ENCODE measurements at places on chromosomes 7 and 10.

DNA sequence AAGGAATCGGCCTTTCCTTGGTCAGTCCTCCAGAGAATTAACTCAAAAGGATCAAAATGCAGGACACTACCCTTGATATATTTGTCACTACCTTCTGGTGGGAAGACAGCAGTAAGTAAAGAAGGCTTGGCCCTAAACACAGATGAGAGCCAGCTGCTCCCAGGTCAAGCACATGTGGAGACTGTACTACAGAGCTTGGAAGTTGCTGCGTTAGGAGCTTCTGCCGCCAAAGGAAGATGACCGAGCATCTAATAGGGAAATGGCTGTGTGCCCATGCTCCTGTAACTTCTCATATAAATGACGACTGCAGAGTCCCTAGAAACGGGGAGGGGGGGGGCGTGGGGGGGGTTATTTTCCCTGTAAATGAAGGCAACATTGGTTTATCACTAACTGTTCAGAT, 59.0 kb downstream of the PODXL start:
- DNase-seq: no peak

DNA sequence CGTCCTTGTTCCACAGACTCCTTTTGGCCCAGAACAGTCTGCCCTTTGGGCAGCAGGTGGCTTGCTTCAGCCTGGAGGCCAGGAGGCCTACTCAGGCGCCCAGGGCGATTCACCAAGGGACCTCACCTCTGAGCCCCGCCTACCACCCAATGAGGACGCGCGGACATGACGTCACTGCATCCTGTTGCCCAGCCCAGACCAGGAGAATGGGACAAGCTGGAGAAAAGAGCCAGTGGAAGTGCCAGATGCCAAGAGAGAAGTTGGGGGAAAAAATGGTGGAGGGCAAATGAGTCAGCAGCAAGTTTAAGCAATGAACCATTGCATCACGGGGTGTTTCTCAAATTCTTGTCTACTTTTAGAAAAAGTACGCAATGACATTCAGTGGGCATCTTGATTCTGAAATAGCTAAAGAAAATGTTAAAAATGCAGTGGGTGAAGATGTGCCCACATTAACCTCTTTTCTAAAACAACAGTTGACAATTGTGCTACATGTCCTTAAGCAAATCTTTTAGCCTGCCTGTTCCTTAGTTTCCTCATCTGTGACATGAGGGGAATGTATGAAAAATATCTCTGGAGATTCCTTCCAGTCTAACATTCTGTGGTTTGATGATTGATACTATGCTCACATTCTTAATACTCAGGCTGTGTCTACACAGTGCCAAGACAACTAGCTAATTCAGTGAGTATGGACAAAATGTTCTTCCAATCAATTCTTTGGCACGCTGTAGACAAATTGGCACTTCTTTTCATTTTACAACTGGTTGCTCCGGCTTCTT, 23.9 kb upstream of the LEP start:
- peak; percentile 94 for DNase-seq

GRCh38 chr10:6204063-6204340, 1.3 kb downstream of the PFKFB3 start:
- no peak for DNase-seq

DNA sequence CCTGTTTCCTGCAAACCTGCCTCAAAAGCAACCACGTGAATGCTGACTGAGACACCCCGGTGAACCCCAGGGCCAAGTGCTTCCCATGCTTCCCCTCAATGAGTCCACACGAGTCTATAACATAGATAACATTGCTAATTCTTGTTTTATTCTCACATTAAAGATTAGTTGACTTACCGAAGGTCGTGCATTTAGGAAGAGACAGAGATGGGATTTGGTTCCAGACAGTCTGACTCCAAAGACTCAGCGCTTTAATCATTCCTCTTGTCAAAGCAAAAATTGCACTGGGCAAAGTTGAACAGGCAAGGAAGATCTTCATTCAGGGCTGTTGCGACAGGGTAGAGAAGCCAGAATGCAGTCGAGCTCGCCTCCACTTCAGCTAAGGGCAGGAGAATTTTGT, 435.6 kb upstream of the C7orf33 start:
- DNase-seq: no peak

GRCh38 chr10:17538941-17539340, 78.2 kb downstream of the HACD1 start:
- DNase-seq: no peak

- no peak for DNase-seq
Observed at GRCh38 chr7:111012799-111013675, 77.9 kb upstream of the LRRN3 start.

DNA sequence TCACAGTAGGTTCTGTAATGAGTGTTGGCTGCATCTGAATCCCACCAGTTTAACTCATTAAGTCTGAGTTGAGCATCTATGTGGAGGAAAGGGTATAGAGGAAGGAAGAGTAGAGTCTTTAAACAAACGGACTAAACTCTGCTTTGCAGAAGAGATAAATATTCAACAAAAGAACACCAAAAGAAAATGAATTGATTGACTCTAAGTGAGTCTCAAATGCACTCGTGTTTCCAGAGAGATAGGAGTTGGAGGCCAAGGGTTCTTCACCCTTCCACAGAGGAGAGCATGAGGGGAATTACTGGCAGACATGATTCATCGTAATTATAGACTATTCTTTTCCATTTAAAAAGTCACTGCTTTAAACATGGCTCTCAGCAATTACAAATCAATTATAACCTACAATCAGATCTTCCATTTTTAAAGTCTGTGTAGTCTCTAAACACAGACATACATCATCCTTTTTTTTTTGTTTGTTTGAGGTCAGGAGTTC, 56.3 kb downstream of the PLPP4 start:
- DNase-seq: no peak

DNA sequence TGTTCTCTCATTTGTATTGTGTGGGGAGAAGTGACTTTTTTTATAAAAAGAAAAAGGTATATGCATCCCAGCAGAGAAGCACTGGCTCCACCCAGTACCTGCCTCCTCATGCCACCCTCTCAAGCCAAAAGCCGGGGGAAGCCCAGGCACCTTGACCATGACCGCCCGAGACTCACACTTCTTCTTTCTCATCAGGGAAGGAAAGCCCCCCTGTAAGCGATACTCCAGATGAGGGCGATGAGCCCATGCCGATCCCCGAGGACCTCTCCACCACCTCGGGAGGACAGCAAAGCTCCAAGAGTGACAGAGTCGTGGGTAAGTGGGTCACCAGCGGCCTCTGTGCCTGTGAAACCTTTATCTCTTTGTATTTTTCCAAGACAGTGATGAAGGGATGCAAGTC, 22.9 kb downstream of the IKZF1 start:
- no peak for DNase-seq

DNA sequence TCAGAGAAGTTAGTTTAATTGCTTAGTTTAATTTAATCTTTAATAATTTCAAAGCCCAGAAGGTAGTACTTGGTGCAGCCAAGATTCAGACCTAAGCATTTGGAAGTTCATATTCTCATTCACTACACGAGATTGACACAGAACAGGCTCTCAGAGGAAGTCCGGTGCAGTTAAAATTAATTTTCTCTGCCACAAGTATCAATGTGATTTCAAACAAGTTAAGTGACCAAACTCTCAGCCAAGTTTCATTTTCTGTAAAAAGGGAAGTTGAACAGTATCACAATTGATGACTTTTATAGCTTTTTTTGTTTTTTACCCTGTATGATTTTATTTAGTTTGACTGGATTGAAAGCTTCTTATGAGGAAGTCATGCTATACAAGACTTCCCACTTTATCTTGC, 1494.9 kb upstream of the LRRTM3 start:
- DNase-seq: no peak

GRCh38 chr7:151699928-151700319, 177.0 kb downstream of the PRKAG2 start:
- DNase-seq: no peak

DNA sequence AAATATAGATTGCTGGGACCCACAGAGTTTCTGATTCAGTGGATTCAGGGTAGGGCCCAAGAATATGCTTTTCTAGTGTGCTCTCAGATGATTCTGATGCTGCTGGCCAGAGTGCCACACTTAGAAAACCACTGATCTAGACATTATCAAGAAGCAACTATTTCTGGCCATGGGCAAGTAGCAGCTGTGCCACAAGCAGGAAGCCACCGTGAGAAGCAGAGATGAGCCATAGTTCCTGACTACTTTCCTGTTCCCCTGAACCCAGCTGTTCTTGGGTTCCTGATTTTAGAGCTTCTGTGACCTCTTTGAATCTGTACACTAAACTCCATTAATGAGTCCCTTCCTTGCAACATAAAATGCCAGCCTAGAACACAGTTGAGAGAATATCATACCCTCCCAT, 38.1 kb upstream of the PIK3AP1 start:
- DNase-seq: no peak

GRCh38 chr10:14220026-14220425, 110.7 kb downstream of the FRMD4A start:
- no peak for DNase-seq

GRCh38 chr7:15609287-15609686, 47.5 kb upstream of the AGMO start:
- no peak for DNase-seq

Measured in AG10803 (cell line).